ENCODE measurements at places on chromosomes 6 and 20.

DNA sequence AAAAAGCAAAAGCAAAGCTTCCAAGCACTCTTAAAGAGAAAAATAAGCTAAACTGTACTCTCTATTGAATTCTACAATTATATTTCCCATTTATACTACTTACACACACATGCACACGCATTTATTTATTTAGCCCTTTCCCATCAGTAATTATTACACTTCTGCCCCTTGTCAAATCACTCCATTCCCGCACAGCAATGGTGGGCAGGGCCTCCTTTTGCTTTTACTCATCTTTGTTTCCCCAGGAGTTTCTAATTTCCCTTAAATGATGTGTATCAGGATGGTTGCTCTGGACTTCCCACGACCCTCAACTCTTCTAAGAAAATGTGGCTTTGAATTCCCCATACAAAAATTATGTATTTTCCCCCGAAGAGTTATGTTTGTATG is 19.9 kb downstream of the PXT1 start:
- no peak for DNase-seq

- no peak for DNase-seq
Measured at GRCh38 chr20:16392346-16392745, 180.9 kb downstream of the KIF16B start.

- DNase-seq: no peak
Measured at GRCh38 chr6:22071270-22072041, 225.4 kb downstream of the PRL start.

- no peak for DNase-seq
Measured at GRCh38 chr6:40962241-40962640, 76.8 kb downstream of the UNC5CL start.

DNA sequence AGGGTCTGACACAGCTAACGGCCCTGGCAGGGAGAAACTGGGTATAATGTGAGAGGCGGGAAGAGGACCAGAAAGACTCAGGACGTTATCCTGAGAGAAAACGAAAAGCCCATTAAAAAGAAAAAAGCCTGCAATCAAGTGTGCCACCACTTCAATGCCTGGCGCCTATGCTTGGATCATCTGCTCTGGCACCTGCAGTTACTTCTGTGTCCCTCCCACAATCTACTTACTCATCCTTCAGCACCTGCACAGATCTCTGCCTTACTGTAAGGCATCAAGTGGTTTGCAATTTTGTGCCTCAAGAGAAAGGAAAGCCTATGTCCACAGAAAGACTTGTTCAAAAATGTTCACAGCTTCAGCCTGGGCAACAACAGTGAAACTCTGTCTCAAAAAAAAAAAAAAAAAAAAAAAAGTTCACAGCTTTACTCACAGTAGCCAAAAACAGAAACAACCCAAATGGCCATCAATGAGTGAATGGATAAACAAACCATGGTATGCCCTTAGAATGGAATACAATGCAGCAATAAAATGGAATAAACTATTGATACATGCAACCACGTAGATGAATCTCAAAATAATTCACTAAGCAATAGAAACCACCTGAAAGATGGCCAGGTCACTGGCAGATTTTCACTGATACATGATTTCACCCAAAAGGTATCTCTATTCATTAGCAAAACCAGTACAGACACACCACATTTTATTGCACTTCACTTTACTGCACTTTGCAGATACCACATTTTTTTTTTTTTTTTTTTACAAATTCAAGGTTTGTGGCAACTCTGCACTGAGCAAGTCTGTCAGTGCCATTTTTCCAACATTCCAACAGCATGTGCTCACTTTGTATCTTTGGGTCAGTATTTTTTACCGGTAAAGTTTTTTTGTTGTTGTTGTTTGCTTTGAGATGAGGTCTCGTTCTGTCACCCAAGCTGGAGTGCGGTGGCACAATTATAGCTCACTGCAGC is 48.6 kb downstream of the ABHD12 start:
- DNase-seq: no peak

- no peak for DNase-seq
Measured at GRCh38 chr20:32474967-32475811, 109.9 kb downstream of the NOL4L start.

DNA sequence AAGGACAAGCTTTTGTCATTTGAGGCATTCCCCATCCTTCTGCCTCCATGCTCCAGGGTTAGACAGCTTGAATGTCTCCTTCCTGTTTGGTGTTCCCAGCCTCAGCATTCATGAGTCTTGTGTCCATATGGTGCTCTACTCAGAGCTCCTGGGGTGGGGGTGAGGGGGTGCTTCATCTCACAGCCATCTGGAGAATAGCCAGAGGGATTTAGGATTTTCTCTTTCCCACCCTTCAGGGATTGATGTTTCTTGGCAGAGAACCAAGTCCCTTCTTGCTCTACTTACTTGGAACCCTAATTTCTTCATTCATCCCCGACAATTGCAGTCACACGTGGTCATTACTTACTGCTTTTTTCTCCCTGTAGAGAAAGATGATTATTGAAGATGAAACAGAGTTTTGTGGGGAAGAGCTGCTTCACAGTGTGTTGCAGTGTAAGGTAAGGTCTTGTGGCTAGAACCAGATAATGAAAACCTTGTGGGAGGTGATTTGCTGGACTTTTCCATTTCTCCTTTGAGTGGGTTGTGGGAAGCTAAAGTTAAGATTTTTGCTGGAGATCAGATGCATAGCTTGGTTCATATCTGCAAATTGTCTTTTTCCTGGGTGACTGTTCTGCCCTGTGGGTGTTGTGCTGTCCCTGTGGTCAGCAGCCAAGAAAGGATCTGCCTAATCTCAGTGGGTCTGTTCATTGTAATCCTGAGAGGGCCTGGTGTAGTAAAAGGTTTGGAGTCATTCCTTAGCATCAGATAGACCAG is 18.6 kb downstream of the CMTR1 start:
- no peak for DNase-seq

GRCh38 chr6:106470316-106470715 is 109.8 kb downstream of the CRYBG1 start:
- DNase-seq: no peak

GRCh38 chr6:91653895-91654294 is 1067.0 kb upstream of the MAP3K7 start:
- DNase-seq: no peak

- DNase-seq: no peak
Measured at GRCh38 chr20:53751620-53752318, 158.1 kb upstream of the ZNF217 start.

GRCh38 chr6:127924440-127924839 is 23.6 kb upstream of the THEMIS start:
- DNase-seq: no peak

- no peak for DNase-seq
Measured at GRCh38 chr20:11324990-11325389, 592.7 kb upstream of the BTBD3 start.

- DNase-seq: no peak
Measured at GRCh38 chr6:34390531-34391472, 1.7 kb downstream of the NUDT3 start.

DNA sequence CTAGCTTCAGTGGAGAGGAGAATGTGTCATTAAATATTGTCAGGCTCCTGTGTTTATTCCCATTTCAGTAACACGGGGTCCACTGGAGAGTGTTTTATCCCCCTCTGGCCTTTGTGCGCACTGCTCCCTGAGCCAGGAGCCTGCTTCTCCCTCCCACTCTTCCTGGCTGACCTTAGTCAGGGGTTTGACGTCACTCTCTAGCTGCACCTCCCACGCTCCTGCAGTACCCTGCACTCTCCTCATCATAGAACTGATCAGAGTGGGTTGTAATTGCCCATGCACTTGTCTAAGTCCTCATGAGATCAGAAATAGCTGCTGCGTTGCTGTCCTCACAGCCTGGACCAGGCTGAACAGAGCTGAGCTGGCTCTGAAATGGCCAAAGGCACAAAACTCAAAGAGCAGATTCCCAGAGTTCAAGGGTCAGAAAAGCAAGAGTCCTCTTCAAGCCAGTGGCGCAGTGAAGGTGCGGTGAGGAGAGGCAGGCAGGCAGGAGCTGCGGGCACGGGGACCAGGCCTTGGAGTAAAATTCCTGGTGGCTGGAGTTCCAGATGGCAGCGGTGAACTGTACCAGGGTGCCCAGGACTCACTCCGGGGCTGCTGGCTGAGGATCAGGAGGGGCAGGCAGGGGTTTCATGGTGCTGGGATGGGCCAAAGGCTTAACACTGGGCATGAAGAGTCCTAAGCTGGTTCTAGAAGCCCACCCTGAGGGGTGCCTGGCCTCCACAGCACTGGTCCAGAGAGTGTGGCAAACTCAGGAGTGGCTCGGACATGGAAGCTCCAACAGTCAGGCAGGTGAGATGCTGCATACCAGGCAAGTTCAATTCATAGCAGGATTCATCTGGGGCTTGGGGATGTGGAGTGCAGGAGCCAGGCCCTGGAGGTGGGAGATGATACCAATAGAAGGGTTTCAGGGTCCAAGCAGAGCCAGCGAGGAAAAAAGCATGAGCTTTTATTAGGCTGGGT is 170.9 kb downstream of the SCP2D1 start:
- no peak for DNase-seq

DNA sequence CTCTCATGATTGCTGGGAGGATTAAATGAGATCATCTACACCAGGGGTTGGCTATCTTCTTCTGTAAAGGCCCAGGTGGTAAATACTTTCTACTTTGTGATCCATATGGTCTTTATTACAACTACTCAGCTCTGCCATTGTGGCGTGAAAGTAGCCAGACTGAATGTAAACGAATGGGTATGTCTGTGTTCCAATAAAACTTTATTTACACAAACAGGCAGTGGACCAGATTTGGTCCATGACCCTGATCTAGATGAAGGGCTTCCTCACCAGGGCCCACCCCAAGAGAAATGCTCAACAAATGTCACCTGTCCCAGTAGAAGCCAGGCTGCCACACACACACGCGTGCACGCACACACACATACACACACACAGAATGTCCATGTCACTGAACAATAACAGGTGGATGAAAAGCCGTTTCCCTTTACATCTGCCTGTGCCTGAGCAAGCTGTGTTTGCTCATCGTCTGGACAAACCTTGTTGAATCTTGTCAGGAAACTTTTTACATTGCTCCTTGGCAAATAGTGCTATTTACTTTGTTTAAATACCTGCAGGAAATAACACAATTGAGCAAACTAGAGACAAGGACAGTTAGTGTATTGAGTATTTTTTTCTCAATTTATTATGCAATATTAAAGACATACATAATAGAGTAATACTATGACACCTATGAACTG is 114.3 kb downstream of the EYA2 start:
- DNase-seq: no peak

GRCh38 chr6:46352541-46353268 is 138.5 kb downstream of the RCAN2 start:
- DNase-seq: no peak

DNA sequence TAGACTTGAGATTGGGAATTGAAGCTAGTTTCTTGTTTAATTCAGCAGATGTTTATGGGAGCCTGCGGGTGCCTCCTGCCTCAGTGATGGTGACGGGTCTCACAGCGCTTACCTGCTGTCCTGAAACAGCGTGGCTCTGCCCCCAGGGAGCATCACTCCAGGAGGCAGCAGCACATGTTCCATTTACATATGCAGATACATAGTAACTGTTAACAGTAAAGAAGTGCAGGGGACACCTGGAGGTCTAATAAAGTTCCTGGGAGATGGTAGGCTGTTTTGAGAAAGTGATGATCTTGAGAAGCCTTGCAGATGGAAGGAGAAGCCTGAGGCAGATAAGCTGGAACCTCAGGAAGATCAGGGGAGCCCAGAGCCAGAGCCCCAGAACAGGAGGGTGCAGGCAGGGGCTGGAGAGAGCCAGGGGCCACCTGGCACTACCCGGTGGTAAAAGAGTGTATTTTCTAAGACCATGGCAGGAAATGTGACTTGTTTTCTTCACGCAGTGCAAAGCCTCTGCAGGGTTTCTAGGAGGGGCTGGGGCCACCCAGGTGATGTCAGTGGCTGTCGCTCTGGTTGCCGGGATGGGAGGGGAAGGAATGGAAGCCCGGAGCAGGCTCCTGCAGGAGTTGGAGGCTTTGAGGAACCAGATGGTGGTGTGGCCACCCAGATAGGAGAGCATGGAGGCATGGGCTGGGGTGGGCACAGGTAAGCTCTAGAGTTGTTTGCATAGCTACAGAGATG is 24.2 kb upstream of the KIF25 start:
- DNase-seq: no peak

DNA sequence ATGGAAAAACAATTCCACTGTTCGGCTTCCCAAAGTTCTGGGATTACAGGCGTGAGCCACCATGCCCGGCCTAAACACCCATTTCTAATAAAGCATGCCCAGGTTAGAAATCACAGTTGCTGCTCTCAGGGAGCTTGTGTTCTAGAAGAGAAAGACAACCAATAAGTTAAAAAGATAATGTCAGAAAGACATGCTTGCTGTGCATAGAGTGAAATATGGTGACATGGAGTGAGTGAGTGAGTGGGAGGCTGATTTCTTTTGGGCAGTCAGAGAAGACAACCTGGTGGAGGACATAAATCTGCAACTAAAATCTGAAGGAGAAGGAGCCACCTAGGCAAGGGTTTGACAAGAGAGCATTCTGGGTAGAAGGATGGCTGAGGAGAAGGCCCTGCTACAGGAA is 222.6 kb downstream of the ARID1B start:
- DNase-seq: no peak

GRCh38 chr20:40477805-40478204 is 211.2 kb downstream of the MAFB start:
- DNase-seq: no peak

- no peak for DNase-seq
Measured at GRCh38 chr6:118198746-118199145, 291.7 kb downstream of the SLC35F1 start.

DNA sequence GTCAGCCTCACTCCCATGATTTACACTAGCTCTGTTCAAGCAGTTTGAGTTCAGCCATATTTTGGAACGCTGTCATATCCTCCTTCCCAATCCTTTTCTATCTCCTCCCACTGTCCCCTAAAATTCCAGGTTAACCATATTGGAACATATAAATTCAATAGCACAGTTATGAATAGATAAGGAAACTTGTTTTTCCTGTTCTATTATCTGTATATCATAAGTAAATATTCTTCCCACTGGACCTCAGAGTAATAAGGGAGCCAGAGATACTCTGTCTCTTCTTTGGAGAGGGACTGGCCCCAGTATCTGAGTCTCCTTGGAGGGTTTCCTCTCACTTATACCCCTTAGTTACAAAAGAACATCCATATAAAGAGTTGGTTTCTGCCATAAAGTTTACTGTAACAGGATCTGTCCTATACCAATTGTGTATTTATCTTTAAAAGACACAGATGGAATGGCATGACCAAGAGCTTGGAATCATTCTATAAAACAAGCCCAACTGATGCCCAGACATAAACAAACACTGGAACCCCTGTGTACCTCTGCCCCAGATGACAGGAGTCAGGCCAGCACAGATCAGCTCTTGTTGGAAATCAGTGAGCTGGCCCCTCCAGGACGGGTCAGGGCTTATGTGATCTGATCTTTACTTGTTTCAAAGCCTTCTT is 67.1 kb downstream of the EPB41L2 start:
- DNase-seq: no peak

GRCh38 chr6:136236466-136237293 is 13.4 kb downstream of the MTFR2 start:
- no peak for DNase-seq

DNA sequence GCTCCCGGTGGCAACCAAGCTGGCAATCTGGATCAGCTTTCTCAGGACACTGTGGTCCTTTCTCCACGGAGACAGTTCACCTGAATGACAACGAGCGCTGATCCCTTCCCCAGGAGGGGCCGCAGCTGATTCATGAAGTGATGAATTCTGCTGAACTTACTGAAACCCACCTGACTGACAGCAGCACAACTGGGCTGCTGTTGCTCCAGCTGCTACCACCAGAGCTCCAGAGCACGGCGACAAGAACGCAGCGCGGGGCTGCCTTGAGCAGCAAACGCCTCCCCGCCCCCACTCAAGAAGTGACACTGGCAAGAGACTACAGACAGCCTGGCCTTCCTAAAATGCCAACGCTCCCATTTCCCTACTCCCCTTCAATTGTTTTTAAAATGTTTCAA is 10.0 kb downstream of the PXDC1 start:
- DNase-seq: no peak

GRCh38 chr6:113330636-113330946 is 526.6 kb upstream of the MARCKS start:
- DNase-seq: no peak

Measured in stimulated activated CD4-positive, alpha-beta T cell treated with anti-CD3 and anti-CD28 coated beads, Interleukin-4, amount 100 ng/mL, for 48 hours (primary cell).